ENCODE measurements at places on chromosomes 12 and 14. TPM values are rescaled to one million over a fixed set of nuclear protein-coding genes. Genes with fewer than 3 reads are reported as not detected.

Gene DHH
- 0.47 TPM for total RNA-seq

Gene SLIRP
- 147 TPM for total RNA-seq

Gene PAX9
- total RNA-seq: 0.23 TPM

Gene DCD
- total RNA-seq: 2,673 TPM

Gene KRT83
- 10.3 TPM for total RNA-seq

- H3K27ac ChIP-seq: no peak overlapping the region
- DNase-seq: no peak
- no peaks in the 10 kb centered on the region for H3K36me3 ChIP-seq
- no peaks in the 10 kb centered on the region for H3K27me3 ChIP-seq
- no peak overlapping the region for H3K4me3 ChIP-seq
- no peaks in the 10 kb centered on the region for H3K4me1 ChIP-seq
Measured at GRCh38 chr12:43009846-43010240, 420.3 kb upstream of the PRICKLE1 start.

GRCh38 chr12:47814539-47815170 is 5.0 kb downstream of the HDAC7 start:
- no peak for DNase-seq
- no peaks in the 10 kb centered on the region for H3K27me3 ChIP-seq
- H3K4me3 ChIP-seq: peak overlapping the region; percentile 38
- H3K36me3 ChIP-seq: no peaks in the 10 kb centered on the region
- peaks cover 91% of the 10 kb centered on the region for H3K4me1 ChIP-seq
- peak overlapping the region; percentile 97 for H3K27ac ChIP-seq

GRCh38 chr12:89731089-89731488 is 22.5 kb upstream of the ATP2B1 start:
- no peak for DNase-seq
- H3K27ac ChIP-seq: peak overlapping the region; percentile 65
- no peak overlapping the region for H3K4me3 ChIP-seq
- no peaks in the 10 kb centered on the region for H3K27me3 ChIP-seq
- no peaks in the 10 kb centered on the region for H3K36me3 ChIP-seq

DNA sequence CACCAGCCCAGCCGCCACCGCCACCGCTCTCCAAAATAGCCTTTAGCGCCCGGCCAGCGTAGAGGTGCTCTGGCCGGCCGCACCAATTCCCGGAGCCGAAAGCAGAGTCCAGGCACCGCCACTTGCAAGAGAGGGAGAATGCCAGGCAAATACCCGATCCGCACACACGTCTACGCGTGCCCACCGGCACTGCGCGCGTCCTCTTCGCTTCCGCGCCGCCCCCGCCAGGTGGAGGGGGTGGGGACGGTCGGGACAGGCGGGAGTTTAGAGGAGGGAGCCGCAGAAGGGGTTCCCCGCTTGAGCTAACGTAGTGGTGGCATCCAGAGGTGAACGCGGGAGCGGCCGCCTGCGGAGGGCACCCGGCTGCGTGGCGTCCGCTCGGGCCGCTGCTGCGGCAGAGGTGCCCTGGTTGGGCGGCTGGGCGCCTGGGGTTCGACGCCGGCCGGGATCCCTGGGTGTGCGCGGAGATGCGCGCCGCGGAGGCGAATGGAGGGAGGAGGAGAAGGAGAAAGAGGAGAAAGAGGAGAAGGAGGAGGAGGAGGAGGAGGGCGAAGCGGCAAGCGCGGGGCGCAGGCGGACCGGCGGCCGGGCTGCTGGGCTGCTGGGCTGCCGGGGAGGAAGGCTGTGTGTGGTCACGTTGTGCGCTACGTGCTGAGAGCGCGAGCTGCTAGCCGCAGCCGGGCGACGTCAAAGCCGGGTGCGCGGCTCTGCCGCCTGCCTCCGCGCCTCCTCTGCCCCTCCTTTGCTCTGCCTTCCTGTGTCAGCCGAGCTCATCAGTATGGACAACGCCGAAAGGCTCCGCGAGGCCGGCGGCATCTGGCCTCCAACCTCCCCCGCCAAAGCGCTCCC is at the start of gene MDGA2:
Gene MDGA2, minus strand, starts transcription at position 140 of the 849 bp plus-strand sequence.
- no peaks in the 10 kb centered on the region for H3K36me3 ChIP-seq
- peaks cover 26% of the 10 kb centered on the region for H3K4me1 ChIP-seq
- DNase-seq: no peak
- peaks cover 58% of the 10 kb centered on the region for H3K27me3 ChIP-seq
- no peak within 1 kb of the TSS for H3K27ac ChIP-seq
- H3K4me3 ChIP-seq: peak within 1 kb of the TSS; percentile 46

GRCh38 chr12:67937822-67938221 is 51.4 kb upstream of the IFNG-AS1 start:
- no peaks in the 10 kb centered on the region for H3K4me1 ChIP-seq
- H3K27ac ChIP-seq: no peak overlapping the region
- no peak for DNase-seq
- no peak overlapping the region for H3K4me3 ChIP-seq
- peaks cover 3% of the 10 kb centered on the region for H3K27me3 ChIP-seq
- no peaks in the 10 kb centered on the region for H3K36me3 ChIP-seq

DNA sequence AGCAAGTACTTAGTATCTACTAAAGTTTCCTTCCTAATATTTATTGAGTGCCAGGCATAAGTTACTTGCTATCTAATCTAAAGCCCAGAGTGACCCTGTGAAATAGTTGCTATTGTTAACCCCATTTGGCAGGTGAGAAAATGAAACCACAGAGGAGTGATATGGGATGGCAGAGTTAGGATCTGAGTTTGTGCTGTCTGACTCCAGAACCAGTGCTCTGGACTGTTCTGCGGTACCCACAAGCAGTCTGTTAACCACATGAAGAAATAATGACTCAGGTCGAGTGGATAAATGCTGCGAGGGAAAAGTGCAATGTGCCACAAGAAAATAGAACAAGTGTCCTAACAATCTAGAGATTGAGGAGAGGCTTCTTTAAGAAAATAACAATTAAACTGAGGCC is 60.7 kb upstream of the GZMB start:
- H3K27ac ChIP-seq: no peak overlapping the region
- H3K4me1 ChIP-seq: peaks cover 2% of the 10 kb centered on the region
- no peak overlapping the region for H3K4me3 ChIP-seq
- no peaks in the 10 kb centered on the region for H3K27me3 ChIP-seq
- H3K36me3 ChIP-seq: no peaks in the 10 kb centered on the region
- no peak for DNase-seq

GRCh38 chr14:101797856-101798255 is 36.3 kb downstream of the PPP2R5C start:
- DNase-seq: no peak
- no peaks in the 10 kb centered on the region for H3K4me1 ChIP-seq
- no peak overlapping the region for H3K4me3 ChIP-seq
- peaks cover 4% of the 10 kb centered on the region for H3K36me3 ChIP-seq

DNA sequence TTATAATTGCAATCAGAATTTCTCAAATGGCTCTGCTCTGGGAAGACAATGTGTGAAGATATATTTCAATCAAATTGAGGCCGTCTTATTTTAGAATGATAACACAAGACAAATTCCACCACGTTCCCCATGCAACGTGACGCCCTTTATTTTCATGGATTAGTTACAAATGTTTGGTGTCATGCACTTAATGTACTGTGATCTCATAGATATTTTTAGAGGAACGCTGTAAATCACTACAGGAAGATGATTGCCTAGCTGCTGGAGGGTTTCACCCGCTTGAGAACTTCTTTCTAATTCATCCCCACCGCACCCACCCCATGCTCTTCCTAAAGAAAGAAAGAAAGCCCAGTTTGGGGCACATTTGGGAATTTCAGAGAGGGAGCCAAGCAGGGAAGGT is 117.2 kb downstream of the PLXNC1 start:
- no peak for DNase-seq
- H3K4me3 ChIP-seq: no peak overlapping the region
- peaks cover 56% of the 10 kb centered on the region for H3K4me1 ChIP-seq
- H3K27me3 ChIP-seq: no peaks in the 10 kb centered on the region
- peak overlapping the region; percentile 57 for H3K27ac ChIP-seq
- no peaks in the 10 kb centered on the region for H3K36me3 ChIP-seq

DNA sequence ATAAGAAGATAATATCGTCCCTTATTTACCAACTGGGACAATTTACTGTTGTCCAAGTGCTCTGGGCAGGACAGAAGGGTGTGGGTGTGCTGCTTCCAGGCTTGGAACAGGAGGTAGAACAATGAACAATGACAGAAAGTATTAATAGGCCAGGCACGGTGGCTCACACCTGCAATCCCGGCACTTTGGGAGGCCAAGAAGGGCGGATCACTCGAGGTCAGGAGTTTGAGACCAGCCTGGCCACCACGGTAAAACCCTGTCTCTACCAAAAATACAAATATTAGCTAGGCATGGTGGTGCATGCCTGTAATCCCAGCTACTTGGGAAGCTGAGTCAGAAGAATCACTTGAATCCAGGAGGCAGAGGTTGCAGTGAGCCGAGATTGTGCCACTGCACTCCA is 2.5 kb downstream of the IFI27 start:
- H3K36me3 ChIP-seq: no peaks in the 10 kb centered on the region
- DNase-seq: no peak
- H3K4me3 ChIP-seq: no peak overlapping the region
- H3K4me1 ChIP-seq: peaks cover 51% of the 10 kb centered on the region

DNA sequence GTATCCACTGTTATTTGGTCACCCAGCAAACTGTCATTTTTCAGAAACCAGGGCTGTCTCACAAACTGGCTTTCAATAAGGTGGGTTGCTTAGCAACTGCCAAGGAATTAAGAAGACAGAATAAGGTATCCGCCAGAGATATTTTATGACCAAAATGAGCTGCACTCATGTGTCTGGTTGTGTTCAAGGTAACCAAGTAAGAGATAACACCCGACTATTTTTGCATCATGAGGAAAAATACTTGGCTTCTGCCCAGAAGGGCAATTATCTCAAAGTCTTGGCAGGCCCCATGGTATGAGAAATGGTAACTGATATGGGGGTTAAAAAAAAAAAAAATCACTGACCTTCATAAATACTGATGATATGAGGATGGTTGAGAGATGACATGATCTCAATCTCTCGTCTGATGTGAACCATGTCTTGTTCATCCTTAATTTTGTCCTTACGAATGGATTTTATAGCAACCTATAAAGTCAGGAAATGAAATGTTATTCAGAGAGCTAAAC is 32.6 kb downstream of the NUAK1 start:
- H3K36me3 ChIP-seq: peaks cover 8% of the 10 kb centered on the region
- no peak overlapping the region for H3K4me3 ChIP-seq
- DNase-seq: no peak
- peak overlapping the region; percentile 67 for H3K27ac ChIP-seq
- no peaks in the 10 kb centered on the region for H3K27me3 ChIP-seq

GRCh38 chr14:70032447-70032846 is 153.2 kb downstream of the SMOC1 start:
- no peak overlapping the region for H3K4me3 ChIP-seq
- no peaks in the 10 kb centered on the region for H3K36me3 ChIP-seq
- H3K4me1 ChIP-seq: no peaks in the 10 kb centered on the region
- H3K27me3 ChIP-seq: peaks cover 15% of the 10 kb centered on the region
- H3K27ac ChIP-seq: no peak overlapping the region
